ENCODE measurements at places on chromosomes 13 and 19.

DNA sequence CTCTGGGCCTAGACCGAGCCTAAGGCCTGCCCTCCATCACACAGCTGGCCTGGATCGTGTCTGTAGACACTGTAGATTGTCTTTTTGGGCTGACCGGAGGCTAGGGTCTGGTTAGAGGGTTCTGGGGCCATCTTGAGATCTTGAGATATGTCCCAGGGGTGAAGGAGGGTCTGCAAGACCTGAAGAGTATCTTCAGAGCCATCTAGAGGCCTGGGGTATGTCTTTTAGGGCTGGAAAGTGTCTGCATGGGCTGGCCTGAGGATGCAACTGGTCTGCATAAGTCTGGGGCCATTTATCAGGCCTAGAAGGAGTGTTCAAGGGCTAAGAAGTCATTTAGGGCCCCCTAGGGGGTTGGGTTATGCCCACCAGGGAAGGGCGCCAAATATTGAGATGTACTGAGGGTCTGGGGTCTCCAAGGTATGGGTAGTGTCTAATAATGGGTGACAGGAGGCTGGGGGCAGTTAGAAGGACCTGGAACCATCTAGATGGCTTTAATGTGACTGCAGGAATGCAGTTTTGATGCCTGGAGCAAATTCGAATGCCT lies 555 bp downstream of the SCAF1 start:
- no peak for DNase-seq

DNA sequence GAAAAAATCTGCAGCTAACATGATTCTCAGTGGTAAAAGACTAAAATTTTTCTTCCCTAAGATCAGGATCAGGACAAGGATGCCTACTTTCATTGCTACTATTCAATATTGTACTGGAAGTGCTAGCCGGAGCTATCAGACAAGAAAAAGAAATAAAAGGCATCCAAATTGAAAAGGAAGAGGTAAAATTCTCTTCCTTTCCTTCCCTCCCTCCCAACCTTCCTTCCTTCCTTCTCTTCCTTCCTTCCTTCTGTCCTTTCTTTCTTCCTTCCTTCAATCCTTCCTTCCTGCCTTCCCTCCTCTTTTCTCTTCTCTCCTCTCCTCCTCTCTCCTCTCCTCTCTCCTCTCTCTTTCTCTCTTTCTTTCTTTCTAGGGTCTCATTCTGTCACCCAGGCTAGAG lies 26.7 kb upstream of the LRP3 start:
- DNase-seq, result no peak

GRCh38 chr19:9757544-9758501 lies 10.7 kb downstream of the ZNF846 start:
- no peak for DNase-seq

GRCh38 chr19:31140717-31141116 lies 208.5 kb downstream of the TSHZ3 start:
- no peak for DNase-seq

DNA sequence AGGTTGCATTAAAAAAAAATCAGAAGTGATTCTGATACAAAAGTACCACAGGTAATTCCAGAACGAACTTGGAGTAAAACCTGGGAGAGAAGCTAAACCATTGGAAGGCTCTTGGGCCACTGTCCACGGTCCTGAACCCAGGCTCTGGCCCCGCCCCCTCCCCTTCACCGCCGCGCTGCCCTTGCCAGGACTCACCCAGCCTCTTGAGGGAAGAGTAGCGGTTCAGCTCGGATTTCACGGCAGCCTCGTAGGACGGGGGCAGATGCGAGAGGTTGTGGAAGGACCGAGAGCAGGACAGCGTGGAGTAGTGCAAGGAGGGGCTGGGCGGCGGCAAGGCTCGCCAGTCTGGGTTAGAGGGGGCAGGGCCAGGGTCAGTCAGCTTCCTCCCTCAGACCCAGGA lies 5.7 kb downstream of the SHISA7 start:
- DNase-seq, result peak; percentile 36

DNA sequence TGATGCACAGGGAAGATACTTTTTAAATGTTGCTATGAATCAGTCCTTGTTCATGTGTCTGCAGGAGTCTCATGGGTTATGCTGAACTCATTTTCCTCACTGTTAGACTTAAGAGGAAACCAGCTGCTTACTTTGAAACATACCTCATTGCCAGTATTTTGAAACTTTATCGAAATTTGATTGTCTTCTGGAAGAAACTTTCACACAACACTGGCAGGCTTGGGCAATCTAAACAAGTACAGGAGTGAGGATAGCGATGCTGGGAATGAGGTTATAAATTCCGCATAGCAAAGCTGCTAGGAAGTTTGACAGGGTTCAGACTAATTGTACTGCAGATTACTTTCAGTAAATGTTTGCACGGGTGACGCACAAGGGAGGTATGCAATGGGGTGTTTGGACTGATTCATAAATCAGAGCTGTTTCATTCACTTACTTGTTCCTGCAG lies 245.7 kb downstream of the DNAJC15 start:
- DNase-seq, result no peak

DNA sequence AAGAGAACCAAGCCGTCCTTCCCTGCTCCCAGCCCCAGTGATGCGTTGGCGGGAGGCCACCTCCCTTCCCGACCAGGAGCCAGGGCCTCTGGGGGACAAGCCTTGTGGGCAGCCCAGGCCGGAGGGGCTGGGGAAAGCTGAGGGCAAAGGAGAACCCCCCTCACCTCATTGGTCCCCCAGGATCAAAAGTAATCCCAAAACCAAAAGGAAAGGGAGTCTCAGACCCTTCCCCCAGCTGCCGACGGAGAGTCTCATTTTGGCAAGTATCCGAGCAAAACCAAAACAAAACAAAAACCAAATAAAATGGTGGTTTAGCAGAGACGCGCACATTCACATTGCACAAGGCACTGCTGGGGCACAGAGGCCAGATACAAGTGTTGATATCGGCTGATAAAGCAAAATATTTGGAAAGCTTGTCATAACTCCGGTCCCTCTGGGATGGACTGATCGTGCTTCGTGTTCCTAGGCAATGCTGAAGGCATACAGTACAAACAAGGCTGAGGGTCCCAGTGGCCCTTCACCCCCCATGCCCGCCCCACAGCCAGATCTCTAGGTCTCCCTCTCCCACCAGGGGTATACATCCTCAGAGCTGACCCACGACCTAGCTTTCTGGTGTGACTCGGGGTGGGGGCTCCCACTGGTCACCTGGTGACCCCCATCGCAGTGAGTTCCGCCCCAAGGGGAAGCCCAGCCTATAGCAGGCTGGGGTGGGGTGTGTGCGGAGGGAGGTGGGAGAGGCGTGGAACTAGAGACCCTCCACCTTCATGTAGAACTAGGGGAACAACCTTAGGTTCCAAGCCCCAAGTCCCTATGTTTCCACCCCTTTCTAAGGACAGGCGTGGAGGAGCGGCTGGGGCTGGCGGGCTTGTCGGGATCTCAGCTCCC lies 2.1 kb downstream of the CEBPA start:
- no peak for DNase-seq

DNA sequence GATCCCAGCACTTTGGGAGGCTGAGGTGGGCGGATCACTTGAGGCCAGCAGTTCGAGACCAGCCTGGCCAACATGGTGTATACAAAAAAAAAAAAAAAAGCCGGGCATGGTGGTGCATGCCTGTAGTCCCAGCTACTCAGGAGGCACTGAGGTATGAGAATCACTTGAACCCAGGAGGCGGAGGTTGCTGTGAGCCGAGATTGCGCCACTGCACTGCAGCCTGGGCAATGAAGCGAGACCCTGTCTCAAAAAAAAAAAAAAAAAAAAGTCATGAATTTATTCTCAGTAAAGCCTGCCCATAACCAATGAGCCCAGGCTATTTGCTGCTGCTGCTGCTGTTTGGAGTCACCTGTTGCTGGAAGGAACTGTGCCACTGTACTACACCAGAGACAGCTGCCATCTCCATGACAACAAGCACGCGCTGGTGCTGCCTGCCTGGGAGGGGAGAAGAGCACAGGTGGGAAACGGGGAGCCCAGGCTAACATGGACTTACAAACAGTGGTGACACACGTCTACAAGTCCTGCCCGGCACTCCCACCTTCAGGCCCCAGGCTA lies 11.3 kb downstream of the ZFR2 start:
- no peak for DNase-seq

GRCh38 chr13:38542601-38543000 lies 144.3 kb upstream of the FREM2 start:
- DNase-seq, result no peak

- peak; percentile 69 for DNase-seq
Observed at GRCh38 chr13:27130979-27131623, 40.5 kb downstream of the USP12 start.

DNA sequence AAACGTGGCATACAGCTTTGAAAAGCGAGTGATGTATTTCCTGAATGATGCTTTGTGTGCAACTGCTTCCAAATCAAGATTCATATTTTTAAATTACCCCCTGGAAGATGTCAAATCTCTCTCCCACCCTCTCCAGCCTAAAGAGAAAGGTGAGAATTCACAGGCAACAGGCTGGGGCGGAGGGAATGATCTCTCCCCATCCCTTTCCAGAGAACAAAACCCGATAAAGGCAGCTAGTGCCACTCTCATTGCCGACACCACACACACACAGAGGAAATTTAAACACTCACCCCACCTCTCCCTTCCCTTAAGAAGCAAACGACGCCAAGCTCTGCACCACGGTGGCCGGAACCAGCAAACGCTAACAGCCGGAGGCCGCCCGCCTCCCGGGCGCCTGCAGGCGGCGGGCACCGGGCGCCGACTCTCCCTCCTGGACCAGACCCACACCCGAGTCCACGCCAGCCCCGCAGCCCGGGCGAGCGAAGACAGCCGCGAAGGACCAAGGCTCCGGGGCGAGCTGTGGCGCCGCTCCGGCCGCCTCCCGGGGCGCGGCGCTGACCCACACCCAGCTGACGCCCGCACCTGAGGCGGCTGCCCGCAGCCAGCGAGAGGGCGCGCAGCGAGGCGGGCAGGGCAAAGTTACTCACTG lies 477 bp downstream of the LNX2 start:
- DNase-seq, result peak; percentile 61

- DNase-seq, result no peak
Observed at GRCh38 chr13:112487127-112487517, 100.8 kb downstream of the TUBGCP3 start.

GRCh38 chr13:48662226-48662625 lies 8.5 kb downstream of the CYSLTR2 start:
- DNase-seq, result no peak

All from CD4-positive, alpha-beta T cell treated with Interleukin-17A for 4 hours (primary cell).